ENCODE measurements at places on chromosomes 4 and X.

DNA sequence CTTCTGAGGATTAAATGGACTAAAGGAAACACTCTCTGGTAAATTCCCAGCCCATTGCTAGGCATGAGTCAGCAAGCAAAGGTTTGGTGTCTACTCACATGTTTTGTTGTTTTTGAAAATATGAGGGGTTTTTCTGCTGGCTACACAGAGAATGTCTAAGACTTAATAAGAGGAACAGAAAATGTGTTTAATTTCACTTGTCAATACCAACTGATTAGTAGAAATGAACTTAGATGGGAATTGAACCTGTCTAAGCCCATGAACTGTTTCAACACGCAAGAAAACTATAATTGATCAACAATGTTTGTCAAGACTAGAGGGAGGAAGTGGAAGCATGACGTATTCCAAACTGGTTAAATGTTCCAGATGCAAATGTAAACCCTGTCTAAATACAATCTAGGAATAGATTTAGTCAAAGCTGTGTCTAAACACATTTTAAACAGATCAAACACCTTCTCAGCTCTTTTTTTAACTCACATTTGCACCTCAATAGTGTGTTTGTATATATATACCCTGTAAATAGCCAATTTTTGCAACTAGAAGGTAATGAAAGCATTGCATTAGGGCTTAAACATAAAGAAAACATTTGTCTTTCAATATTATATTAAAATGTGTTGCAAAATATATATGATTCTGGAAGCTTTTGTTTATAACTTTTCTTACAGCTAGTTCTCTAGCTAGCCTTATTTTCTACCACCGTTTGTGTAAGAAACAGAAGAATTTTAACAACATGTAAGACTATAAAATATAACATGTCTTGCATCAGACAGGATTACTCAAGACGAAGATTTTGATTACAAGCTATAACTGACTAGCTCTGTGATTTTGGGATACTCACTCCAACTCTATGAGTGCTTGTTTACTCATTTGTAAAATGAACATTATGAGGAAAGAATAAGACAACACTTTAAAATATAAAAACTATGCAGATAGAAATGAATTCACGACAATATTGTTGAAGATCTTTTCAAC, 607.8 kb downstream of the FSTL5 start:
- DNase-seq = no peak

GRCh38 chr4:38461342-38461741, 202.7 kb upstream of the KLF3 start:
- DNase-seq = no peak

DNA sequence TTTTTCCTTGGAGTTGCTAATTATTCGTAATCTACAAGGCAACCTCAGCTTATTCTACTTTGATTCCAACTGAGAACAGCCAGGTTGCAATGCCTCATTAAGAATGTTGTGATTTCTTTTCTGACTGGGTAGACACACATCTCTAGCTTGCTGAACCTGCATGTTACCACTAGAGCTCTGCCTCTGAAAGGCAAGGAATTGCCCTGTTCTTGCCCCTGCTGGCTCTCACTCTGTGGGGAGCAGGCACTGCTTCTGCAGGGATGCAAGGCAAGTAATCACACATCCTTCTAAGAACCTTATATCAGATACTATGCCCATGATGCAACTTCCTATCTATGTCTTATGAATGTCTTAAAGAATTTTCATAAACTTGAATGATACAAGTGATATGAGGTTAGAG, 503.2 kb downstream of the PACRGL start:
- DNase-seq = no peak

DNA sequence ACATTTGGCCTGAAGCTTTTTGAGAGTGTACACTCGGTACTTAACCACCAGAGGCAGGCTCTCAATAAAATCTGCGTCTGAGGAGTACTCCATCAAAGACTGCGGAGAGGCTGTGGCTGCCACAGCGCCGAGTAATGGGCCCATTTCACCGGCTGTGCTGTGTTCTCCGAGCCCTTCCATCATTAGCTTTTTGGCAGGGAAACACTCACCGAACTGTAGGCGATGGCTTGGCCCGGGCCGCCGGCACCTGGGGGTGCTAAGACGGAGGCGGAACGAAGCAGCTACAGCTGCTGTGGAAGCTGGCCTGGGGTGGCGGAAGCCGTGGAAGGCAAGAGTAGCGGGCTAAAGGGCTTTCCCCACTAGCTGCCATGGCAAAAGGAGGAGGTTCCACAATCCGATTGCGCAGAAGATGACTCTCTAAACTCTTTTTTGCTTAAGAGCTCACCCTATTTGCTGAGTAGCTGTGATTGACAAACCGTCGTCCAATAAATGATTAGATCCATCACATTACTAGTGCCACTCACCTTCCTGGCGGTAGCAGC, 48.5 kb upstream of the PABPC1L2A start:
- no peak for DNase-seq

DNA sequence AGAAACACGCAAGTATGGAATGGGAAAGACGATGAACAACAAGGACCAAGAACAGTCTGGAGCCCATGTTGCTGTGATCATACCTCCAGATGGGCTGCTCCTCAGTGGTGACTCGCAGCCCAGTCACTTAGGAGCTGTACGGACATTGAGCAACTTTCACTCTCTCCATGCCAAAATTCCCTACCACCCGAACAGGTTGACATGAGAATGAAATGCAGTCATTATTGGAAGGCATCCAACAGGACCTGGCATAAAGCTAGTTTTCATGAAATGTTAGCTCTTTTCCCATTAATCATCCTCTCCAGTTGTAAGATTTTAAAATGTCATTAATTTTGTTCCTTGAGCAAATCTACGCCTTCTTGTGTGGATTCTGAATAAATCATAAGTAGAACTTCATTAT, 82.7 kb upstream of the GPM6B start:
- DNase-seq = no peak

DNA sequence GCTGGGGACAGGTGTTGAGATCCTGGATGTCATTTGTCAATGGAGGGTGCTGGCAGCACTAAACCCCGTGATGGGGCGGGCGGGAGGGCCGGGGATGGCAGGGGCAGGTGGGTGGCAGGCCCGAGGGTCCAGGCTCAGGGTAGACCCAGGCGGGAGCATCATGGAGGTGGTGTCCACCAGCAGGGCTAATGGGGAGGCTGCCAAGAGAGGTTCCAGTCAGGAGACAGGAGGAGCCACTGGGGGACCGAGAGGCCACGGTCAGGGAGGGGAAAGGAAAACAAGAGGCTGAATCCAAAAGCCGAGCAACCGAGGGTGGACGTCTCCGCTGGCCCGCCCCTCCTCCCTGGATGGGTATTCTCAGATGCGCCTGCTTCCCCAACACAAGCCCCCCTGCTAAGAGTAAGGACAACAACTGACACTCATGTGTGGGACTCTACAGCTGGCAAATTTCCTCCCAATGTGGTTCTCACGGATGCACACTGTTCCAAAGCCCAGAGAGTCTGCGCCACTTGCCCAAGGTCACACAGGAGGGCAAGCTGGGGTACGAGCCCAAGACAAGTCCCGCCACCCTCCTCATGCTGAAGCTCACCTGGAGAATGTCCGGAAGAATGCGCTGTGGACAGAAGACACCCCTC, 132.0 kb downstream of the CPZ start:
- no peak for DNase-seq

Data from CD4-positive, alpha-beta T cell treated with Interleukin-2 at 100 ng/mL for 4 hours (primary cell).